ENCODE measurements at places on chromosomes 16 and 17. TPM values are rescaled to one million over a fixed set of nuclear protein-coding genes. Genes with fewer than 3 reads are reported as not detected.

NUPR1 gene
- 21.2 TPM for total RNA-seq

CA4 gene
- total RNA-seq: not detected

TMEM114 gene
- total RNA-seq: not detected

CNP gene
- total RNA-seq: 58.9 TPM

NPIPA2 gene
- not detected for total RNA-seq
